ENCODE measurements at places on chromosomes 1 and 21.

DNA sequence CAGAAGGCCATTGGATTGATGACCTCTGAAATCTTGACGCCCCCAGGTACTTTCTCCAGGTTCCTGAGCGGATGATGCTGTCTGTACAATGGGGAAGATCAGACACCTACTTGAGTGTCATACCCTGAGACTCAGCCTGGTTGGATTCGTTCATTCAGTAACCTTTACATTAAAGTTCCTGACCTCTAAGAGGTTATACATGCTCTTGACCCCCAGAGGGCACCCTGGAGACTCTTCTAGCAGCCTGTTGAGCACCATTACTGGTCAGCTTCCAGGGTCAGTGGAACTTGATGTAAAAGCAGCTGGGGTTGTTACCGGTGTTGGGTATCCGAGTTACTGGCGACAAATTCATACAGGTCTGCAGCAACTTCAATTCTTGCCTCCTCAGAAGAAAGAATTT is 114.3 kb upstream of the ZNF678 start:
- DNase-seq, result peak; percentile 46

DNA sequence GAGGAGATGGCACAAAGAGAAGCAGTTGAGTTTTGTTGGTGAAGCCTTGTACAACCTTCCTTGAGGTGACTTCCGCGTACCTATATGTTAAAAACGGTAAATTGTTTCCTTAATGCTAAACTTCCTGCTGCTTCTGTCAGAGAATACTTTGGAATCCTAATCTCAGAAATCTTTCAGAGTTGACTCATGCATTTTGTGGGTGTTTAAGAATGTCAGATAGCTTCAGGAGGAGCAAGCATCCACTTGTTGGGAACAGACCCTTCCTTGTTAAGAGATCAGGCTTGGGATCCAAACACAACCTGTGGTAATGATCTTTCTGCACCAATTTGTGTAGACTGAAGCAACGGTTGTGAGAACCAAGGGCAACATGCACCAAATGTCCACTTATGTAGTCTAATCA is 29.5 kb downstream of the AK4 start:
- no peak for DNase-seq

- DNase-seq, result no peak
Observed at GRCh38 chr1:64042331-64043100, 160.9 kb upstream of the UBE2U start.

GRCh38 chr1:206593351-206593925 is 18.8 kb downstream of the EIF2D start:
- no peak for DNase-seq

GRCh38 chr1:2381741-2382620 is 9.4 kb downstream of the MORN1 start:
- DNase-seq, result peak; percentile 77

GRCh38 chr1:37822906-37823815 is 15.2 kb upstream of the YRDC start:
- no peak for DNase-seq

DNA sequence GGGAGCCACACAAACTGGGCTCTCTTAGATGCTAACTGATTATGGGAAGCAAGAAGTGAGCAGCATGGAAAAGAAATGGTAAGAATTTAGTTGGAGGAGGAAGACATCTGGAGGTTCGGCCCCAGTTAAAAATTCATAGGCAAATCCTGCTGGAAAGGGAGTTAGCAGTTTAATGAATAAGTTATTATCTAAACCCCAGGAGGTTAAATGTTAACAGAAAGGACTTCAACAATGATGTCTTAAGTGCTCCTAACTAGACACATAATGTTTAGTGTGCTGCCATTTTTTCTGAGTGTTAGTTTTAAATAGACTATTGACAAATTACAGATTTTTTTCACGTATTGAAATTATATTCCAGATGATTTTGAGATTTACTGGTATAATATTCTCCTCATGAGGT is 1265.3 kb upstream of the ADGRL2 start:
- DNase-seq, result no peak

- no peak for DNase-seq
Observed at GRCh38 chr1:81678779-81679178, 122.0 kb upstream of the ADGRL2 start.

DNA sequence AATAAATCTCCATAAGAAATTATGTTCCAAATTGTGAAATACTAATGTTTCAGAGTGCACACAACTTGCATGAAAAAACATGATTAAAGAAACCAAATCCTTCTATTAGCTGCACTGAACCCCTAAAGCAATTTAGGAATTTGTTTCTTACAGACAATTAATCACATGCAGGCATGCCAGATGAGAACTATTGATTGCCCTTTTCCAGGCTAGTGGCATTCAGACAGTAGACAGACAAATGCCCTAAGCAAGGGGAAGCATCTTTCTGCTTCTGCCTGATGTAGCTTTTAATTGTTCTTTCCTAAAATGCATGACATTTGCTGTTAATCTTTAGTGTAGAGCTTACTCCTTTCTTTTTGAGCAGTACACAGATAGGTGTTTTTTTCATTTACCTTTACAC is 229.5 kb downstream of the DPYD start:
- DNase-seq, result no peak

- DNase-seq, result no peak
Observed at GRCh38 chr1:62288224-62288623, 31.0 kb downstream of the KANK4 start.

DNA sequence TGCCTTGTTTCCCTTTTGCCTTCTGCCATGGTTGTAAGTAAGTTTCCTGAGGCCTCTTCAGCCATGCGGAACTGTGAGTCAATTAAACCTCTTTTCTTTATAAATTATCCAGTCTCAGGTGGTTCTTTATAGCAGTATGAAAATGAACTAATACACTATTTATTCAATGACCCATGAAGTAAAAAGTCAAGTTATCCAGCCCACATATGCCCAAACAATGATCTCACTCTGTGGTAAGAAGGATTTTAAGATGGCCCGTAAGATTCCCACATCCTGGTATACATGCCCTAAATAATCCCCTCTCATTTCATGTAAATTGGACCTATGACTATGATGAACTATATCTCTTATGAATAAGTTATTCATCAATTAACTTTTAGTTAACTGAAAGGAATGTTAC is 1008.3 kb upstream of the B3GALT2 start:
- no peak for DNase-seq

DNA sequence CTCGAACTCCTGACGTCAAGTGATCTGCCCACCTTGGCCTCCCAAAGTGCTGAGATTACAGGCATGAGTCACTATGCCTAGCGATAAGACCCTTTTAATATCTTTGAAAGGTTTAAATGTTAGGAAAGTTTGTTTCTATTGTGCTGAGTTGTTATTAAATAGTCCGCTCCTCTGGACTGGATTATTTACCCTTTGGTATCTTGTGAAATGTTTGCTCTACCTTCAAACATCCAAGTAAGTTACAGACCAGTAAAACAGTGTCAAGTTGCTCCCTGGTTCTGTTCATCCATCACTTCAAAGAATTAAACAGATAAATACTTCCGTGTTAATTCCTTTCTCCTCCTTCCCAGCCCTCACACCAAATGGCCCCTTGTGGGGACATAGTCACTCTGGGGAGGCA is 44.8 kb downstream of the CASQ2 start:
- no peak for DNase-seq

DNA sequence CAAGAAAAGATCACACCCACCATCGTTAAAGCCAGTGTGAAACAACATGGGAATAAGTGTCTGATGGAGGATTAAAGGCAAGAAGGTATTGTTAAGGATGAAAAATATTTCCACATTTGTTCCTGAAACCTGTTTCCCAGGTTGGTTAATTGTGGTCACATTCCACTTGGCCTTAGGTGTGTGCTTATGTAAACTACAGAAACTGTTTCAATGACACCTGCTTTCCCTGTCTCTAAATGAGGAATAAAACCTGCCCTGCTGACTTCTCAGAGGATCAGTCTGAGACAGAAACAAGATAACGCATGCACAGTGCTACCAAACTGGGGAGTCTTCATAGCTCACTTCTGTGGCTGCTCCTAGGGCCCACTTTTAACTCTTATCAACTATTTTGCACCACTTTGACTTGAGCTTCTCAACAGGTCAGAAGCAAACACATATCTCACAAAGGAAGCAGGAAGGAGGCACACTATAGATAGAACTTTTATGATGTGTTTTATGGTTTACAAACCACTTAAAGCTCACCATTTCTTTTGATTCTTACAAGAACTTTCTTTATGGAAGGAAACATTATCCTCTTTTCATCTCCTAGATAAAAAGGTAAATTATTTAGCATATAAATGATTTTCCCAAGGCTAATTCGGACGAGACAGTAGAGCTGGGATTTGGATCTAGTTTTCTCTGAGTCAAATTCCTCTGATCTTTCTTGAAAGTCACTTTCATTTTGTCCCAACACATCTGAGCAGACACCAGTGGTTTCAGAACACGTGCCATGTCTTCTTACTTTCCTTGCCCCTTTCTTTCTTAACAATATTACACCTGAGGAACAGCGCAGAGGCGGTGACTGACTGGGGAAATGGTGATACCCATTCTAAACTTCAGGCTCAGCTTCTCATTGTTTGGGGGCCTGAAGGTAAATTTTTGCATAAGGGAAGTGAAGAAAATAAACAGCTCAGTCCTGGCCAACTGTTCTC is 33.4 kb downstream of the CYP2J2 start:
- no peak for DNase-seq

- no peak for DNase-seq
Observed at GRCh38 chr1:46790446-46791101, 8.3 kb upstream of the CYP4B1 start.

- no peak for DNase-seq
Observed at GRCh38 chr1:187517546-187517945, 688.8 kb downstream of the PLA2G4A start.

DNA sequence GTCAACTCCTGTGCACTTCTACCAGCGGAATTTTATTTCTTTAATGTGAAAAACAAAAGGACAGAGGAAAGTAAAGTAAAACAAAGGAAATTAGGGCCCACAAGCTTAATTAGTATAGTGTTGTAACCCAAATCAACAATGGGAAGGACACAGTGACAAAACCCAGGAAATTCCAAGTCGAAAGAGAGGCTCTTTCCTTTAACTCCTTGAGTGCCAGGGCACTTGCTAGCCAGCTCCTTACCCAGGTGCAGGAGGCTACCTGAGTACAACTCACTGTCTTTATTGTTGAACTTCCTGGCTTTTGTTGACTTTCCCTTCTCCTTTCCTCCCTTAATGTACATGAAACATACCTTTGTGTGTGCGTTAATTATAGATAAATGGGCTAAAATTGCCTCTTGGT is 55.0 kb downstream of the PEX14 start:
- no peak for DNase-seq

DNA sequence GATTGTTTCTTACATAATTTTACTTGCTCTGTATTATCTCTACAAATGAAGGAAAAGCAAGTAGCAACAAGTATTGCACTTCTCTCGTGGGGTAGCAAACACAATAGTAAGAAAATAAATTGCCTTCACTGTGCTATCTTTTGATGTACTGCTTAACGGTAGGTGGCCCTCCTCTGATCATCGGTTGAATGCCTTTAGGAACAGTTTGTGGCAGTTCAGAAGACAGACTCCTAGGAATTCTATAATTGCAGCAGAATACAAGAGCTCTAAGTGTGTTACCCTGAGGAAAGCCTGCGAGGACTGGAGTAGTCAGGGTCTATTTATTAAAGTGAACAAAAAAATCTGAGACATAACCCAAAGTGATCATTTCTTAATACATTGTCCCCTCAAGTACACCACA is 1135.9 kb downstream of the KCNT2 start:
- no peak for DNase-seq

DNA sequence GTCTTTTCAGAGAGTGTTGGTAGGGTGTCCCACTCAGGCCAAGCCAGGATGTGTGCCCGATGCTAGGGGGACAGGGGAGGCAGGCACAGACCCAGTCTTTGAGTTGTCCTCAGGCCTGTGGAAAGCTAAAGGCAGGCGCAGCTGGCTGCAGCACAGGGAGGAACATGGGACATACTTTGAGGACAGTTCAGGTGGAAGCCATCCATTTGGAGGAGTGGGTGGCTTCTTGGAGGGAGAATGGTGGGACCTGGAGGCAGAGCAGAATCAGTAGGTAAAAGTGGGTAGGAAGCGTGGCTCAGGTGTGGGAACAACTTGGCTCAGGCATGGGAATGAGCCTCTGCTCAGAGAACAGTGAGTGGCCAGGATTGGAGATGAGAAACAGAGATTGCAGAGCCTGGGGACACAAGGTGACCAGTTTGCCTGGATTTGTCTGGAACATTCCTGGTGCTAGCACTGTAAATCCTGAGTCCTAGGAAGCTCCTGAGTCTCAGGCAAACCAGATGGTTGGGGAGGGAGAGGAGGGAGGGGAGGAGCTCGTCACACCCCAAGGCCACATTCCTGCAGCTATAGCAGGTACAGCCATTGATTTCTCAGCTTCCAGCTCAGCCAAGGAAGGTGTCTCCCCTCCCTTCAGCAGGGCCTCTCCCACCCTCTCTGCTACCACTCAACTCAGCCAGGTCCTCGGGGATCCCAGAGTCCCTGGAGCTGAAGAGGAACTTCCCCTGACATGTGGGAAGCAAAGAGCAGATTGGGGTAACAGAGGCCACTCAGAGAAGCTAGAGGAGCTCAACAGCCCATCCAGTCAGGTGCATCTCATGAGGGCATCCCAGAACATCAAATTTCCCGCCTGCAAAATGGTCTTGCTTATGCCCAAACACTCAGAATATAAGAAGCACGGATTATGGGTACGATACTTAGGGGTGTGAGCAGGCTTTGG is 65.2 kb upstream of the TINAGL1 start:
- DNase-seq, result no peak

DNA sequence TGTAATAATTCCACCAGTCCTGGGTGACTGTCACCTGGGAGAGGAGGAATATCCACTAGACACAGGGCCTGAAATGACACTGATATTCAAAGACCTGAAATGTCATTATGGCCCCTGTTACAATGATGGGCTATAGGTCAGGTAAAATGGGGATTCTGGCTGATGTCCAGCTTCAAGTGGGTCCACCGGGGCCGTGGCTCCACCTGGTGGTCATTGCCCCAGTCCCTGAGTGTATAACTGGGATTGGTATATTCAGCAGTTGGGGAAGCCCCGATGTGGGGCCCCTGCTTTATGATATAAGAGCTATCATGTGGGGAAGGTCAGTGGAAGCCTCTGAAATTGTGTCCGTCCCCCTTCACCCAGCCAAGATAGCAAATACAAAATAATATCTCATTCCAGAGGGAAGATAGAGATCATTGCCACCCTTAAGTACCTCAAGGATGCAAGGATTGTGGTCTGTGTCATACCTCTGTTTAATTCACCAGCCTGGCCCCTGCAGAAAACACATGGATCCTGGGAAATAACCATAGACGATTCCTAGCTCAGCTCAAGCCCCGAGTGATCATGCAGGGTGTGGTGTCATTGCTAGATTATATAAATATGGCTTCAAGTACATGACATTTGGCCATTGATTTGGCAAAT is 19.4 kb downstream of the PLEKHO1 start:
- DNase-seq, result no peak

GRCh38 chr21:33949516-33950430 is 34.2 kb upstream of the ATP5PO start:
- peak; percentile 85 for DNase-seq

DNA sequence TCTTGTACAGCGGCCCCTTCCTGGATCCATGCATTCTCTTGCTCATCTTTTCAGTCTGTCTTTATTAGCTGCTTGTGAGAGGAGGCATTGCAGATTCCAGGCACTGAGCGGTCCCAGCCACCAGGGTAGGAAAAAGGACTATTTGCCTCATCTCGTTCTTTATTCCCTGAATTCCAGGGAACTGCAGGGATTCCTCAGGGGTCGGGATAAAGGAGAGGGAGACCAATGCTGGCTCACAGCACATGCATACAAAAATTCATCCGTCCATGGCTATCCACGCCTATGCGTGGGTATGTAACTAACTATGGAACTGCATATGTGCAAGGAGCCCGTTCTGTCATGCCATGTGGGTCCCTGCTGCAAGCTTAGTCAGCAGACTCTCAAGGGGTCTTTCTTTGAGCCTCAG is 879 bp upstream of the PLPPR5 start:
- DNase-seq, result no peak

GRCh38 chr1:245898581-245898980 is 608.5 kb downstream of the SMYD3 start:
- DNase-seq, result no peak

Data from activated naive CD4-positive, alpha-beta T cell treated with anti-CD3 and anti-CD28 coated beads, Interleukin-2, amount 50 U/mL, for 72 hours (primary cell).